ENCODE measurements at places on chromosomes 2 and 18.

DNA sequence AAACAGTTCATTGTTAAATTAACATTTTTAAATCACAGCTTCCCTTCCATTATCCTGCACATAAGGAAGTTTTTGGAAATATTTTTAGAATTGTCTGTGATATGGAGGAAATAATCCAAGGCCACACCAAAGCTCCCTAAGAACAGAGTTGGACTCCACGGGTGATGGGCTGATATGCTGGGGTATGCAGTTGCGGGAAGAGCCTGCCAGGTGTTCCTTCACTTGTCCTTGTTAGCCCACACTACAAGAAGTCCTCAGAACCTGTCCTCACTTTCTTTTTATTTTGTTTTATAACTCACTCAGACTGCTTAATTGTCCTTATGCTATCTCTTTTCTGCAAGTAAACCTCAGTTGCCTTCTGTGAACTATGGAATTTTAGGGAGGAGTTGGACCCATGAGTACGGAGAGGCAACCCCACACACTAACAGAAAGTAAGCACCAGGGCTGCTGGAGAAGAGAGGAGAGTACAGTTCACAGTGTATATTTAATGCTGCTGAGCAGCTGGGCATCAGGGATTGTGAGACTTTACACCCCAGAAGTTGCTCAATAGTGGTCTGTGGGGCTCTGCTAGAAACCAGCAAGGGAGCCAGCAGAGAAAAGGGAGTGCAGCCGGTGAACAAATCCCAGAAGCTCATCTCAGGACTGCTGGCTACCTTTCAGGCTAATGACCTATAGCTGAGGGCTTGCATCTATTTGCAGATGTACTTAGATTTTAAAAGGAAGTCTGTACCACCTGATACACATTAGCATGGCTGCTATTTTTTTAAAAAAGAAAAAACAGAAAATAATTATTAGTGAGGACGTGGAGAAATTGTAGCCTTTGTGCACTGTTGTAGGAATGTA lies 280.1 kb upstream of the STON1 start:
- DNase-seq, result no peak

DNA sequence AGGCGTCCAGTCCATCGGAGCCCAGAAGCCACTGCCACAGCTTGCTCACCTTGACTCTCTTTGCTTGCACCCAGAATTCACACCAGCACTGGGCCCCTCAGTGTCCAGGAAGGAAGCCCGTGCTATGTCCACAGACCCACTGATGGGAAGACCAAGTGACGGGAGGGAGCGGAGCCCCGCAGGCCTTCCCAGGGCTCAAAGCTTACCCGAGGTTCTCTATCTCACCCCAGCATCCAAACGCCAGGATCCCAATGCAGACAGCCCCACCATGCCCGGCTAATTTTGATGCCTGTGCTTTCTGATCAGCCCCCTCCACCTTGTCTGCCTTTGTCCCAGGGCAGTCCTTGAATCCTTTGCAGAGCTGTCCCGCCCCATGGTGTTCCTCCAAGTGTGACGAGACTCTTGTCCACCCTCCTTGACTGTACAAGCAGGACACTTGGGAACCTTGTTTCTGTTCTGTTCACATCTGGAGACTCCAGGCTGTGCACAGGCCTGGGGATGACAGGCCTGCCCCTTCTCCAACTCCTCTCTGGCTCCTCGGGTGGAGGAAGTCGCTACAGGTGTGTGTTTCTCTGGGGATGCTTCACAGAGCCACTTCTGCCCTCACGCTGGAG lies 12.0 kb downstream of the NPPC start:
- no peak for DNase-seq

DNA sequence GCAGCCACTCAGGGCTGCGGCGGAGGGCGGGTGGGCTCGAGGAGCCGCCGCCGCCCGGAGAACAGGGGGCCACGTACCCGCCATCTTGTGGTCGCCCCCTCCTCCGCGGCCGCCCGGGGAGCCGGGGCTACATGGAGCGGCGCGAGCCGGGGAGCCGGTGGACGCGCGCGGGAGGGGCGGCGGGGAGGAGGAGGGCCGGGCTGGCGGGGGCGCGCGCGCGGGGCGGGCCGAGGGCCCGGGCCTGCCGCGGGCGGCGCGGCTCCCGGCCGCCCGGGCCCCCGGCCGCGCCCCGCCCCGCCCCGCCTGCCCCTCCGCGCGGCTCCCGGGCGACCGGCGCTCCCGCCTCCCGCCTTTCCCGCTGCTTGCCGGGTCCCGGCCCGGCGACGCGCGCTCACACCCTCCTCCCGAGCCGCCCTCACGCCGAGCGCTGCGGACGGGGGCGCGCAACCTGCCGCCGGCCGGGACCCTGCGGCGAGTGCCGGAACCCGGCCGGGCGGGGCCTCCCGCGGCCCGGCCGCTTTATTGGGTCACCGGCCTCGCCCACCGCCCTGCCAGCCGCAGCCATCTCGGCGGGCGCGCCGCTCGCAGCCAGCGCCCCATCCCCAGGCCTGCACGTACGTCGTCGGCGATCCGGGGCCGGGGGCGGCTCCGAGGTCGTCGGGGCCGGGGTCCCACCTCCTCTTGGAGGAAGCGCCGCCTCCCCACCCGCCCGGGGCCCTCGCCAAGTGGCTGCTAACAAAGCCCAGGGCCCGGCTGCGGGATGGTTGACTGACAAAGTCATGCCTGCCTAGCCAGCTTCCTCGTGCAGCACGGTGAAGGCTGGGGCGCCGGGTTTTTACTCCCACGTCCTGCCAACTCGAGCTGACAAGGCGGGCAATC lies at the start of gene PPP4R1:
Gene PPP4R1, minus strand, starts transcription at position 159 of the 879 bp plus-strand sequence. Its CDS starts 75 bp downstream, at position 84.
- DNase-seq, result peak; percentile 62

- DNase-seq, result peak; percentile 18
Measured at GRCh38 chr2:217941886-217942728, 60.7 kb downstream of the TNS1 start.

DNA sequence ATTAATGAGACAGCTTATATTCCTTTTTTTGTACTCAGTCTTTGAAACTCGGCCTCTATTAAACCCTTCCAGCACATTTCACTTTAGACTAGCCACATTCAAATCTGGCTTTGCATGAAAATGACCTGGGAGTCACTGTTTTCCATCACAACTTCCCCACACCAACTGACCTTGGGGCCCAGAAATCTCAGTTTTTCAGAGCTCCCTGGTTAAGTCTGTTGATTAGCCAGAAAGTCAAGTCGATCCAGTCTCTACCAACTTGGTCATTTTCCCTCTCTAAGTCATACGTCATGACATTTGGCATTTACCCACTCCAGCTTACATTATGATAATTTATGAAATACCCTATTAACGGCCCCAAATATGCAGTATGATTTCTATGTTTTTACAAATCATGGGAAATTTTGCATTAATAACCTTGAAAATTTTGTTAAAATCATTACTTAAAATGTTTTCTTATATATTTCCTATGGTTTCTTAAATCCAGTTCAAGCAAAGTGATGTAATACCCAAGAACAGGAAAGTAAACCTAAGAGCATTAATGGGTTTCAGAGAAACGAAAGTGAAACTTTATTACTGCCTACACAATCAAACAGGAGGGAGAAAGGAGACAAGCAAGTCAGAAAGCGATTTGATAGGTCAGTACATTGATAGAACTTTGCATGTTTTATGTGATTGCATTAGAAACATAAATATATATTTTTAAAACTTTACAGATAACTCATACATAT lies 77.1 kb downstream of the SPATS2L start:
- peak; percentile 36 for DNase-seq

DNA sequence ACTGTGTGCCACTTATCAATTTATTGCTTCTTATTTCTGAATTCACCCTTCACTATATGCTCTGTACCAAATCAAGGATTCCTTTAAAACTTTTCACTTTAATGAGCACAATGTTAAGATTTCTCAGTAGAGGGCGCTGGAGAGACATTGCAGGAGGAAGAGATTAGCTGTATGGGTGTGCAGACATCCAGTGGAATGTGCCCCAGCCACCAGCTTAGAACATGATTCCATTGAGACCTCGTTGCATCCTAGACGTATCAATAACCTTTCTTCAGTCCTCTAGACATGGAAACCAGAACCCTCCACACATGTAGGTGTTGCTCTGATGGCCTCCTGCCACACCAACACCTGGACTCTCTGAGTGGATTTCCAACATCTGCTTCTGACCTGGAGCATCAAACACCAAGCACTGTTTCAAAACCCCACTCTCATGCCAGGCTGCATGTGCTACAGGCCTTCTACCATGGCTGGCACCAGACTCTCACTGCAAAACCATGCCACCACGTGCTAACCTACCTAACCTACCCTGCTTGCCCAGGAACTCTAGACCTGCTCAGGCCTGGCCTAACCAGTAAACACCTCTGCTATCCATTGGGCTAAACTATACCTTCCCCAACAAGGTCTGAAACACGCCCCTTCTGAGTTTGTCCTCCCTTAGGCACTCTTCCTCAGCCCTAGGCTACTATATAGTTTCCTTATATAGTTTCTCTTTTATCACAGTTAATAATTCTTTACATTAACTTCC lies 633.2 kb upstream of the PKDCC start:
- peak; percentile 56 for DNase-seq

- no peak for DNase-seq
Measured at GRCh38 chr18:47876813-47877212, 53.6 kb downstream of the SMAD2 start.

- DNase-seq, result no peak
Measured at GRCh38 chr2:102159295-102159694, 16.7 kb downstream of the IL1R1 start.

DNA sequence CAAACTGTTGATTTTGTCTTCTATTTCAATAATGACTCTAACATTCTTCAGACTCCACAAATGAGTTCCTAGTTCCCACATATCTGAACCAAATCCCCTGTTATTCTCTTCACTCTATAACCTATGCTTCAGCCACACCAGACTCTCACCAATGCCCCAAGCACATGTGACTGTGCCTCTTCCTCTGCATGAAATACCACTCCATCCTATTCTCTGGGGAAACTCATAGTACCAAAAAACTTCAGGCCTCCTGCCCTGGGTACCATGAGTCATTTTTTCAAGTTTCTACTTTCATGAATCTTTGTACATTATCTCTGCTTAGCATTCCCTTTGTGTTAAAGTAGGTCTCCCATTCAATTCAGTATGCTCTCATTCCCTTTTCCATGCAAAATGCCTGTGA lies 353.2 kb downstream of the ZEB2 start:
- DNase-seq, result no peak

DNA sequence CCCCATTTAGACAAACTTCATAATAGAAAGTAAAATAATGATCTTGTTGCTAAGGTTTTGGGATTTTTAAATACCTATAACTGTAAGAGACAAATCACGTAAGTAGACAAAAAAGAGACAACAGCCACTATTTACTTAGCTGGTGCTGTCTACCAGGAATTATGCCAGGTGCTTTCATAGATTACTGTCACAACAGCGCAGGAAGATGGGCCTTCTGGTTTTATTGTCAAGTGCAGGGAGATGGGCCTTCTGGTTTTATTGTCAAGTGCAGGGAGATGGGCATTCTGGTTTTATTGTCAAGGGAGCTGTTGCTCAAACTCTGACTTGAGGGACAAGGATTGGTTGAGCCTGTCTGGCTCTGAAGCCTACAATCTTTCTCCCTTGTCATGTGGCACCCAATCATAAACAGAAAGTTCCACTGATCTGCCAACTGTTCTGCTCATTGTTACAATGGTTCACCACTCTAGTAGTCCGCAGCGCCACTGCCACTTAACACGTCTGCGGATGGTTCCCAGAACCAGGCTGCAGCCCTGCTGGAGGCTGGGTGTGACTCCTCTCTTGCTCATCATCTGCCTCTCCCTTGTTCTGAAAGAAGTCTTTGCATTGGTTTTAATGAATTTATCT lies 95.0 kb downstream of the RNF144A start:
- DNase-seq, result no peak

GRCh38 chr18:79299272-79299671 lies 96.5 kb upstream of the NFATC1 start:
- no peak for DNase-seq

- no peak for DNase-seq
Measured at GRCh38 chr2:170965446-170966225, 36.6 kb downstream of the GORASP2 start.

DNA sequence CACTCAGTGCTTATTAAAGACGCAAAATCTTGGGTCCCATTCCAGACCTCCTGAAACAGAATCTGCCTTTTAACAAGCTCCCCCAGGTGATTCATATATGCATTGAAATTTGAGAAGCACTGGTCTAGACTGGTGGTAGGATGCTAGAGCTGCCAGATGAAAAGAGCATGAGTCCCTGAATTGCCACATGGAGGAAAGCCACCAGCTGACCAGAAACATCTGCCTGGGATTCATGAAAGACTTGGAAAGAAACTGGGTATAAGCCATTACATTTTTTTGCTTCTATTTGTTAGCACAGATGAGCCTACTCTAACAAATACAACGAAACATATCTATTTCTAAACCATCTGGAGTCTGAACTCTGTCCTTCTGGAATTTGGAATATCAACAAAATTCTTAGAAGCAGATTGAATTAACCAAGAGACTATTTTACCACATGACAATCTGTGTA lies 228.9 kb downstream of the RBM43 start:
- no peak for DNase-seq
